ENCODE measurements at places on chromosomes 3 and 15. TPM values are rescaled to one million over a fixed set of nuclear protein-coding genes. Genes with fewer than 3 reads are reported as not detected.

Gene SLC27A2
- total RNA-seq = 32.2 TPM

Gene LMOD3
- total RNA-seq = not detected

Gene GOLGA8G
- not detected for total RNA-seq

Gene CA12
- total RNA-seq = 211 TPM

Gene CFAP92
- not detected for total RNA-seq

Gene GALNT15
- 0.10 TPM for total RNA-seq

Gene SERPINI2
- total RNA-seq = not detected

Gene KLF15
- total RNA-seq = 0.49 TPM

Gene C15orf62
- total RNA-seq = not detected

Gene CNTN6
- not detected for total RNA-seq

Gene SCAANT1
- not detected for total RNA-seq

Gene STX19
- total RNA-seq = not detected

Gene GP9
- total RNA-seq = not detected

Gene CCNDBP1
- 27.5 TPM for total RNA-seq

Gene CHDH
- 3.3 TPM for total RNA-seq

Gene PAK2
- 55.4 TPM for total RNA-seq

Gene TLR9
- 0.09 TPM for total RNA-seq

Gene NEK11
- 4.7 TPM for total RNA-seq

Gene RETNLB
- not detected for total RNA-seq

Gene MOBP
- not detected for total RNA-seq

Gene REC114
- total RNA-seq = not detected

Gene ACTC1
- not detected for total RNA-seq

Gene THRB
- total RNA-seq = 1.4 TPM

Gene C3orf20
- total RNA-seq = not detected

Gene SIDT1
- total RNA-seq = 0.81 TPM

Gene TMCC1
- total RNA-seq = 14.6 TPM

Gene UBE2Q2
- total RNA-seq = 44.9 TPM

Gene ATP13A4
- not detected for total RNA-seq

Gene AKAP13
- total RNA-seq = 103 TPM

Gene CPEB1
- 2.9 TPM for total RNA-seq

Gene PCLAF
- total RNA-seq = 163 TPM

Gene ZNF501
- not detected for total RNA-seq
